ENCODE measurements at places on chromosomes 2 and 18. TPM values are rescaled to one million over a fixed set of nuclear protein-coding genes. Genes with fewer than 3 reads are reported as not detected.

EDAR gene
- not detected for total RNA-seq

DNA sequence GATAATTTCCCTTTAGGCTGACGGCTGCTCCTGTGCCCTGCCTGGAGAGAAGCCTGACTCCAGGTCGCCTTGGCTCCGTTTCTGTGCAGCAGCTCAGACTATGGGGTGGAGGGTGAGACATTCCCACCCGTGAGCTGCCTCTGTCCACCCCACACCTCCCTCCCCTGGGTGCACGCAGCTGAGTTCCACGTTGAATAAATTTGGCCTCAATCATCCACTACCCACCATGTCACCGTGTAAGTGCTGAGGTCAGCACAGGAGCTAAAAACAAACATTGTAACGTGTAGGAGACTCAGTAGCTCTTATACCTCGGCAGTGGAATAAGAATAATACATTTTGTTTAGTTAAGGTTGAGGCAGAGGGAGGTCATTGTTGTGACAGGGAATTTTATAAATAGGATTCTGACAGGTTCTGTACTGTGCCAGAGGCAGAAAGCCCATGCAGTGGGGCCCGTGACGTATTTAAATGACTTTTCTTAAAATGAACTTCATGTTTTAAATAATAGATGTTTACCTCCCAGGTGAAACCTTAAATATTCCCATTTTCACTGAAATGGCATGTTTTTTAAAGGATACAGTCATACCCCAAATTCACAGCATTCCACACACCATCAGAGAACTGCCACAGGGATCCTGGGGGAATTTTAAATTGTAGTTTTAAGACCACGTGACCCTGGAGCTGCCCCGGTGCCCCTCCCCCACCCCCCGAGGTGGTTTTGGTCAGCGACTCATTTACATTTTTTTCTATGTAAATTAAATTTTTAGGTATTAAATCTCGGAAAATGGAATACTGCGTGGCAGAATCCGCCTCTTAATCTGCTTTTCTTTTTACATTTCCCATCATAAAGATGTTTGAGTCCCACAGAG, 50.2 kb downstream of the NFATC1 start:
- no peak for DNase-seq

STPG4 gene
- not detected for total RNA-seq

- no peak for DNase-seq
Observed at GRCh38 chr2:147325990-147326389, 518.8 kb upstream of the ACVR2A start.

E2F6 gene
- 20.4 TPM for total RNA-seq

Measured in endothelial cell (in vitro differentiated cells).